NCI-H2081 treated with DMSO at 0.1 percent for 48 hours (cell line): ENCODE measurements at places on chromosomes 2 and 18.

- no peak for DNase-seq
Observed at GRCh38 chr2:189835855-189836558, 51.8 kb downstream of the PMS1 start.

GRCh38 chr2:24022975-24023575 is 13.2 kb downstream of the MFSD2B start:
- DNase-seq, result no peak

GRCh38 chr2:209629597-209629996 is 142.0 kb upstream of the UNC80 start:
- DNase-seq, result no peak

DNA sequence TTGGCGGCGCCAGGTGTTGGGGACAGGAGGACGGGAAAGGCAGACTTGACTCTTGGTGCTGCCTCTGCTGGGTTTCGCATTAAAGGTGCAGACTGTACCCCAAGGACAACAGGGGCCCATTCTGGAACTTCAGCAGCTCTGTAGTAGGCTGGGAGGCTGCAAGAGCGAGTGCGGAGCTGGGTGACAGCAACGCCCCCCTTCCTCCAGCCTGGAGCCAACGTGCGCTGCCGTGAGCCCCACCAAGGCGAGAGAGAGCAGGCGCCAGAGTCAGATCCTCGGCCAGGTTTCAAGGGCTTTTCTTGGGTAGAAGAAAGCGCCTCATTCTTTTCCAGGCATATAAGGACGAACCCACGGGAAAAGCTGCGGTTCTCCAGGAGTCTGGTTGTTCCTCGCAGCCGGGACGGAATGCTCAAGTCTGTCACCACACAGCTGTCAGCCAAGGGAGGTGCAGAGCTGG is 1.9 kb downstream of the DOK6 start:
- DNase-seq, result no peak

DNA sequence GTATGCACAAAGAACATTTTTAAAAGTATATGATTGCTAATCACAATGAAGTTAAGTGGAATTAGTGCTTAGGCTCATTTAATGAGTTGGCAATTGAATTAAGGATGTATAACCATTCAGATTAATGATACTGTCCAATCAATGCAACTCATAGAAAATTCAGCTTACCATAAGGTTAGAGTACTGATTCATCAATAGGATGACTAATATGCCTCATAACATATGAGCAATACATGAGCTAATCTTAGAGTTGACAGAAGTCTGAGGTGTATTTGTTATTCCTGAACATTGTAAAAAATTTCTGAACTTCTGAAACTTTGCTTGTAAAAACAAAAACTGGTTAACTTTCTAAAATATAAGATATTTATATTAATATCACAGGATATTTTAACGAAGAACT is 118.3 kb upstream of the NETO1 start:
- no peak for DNase-seq

DNA sequence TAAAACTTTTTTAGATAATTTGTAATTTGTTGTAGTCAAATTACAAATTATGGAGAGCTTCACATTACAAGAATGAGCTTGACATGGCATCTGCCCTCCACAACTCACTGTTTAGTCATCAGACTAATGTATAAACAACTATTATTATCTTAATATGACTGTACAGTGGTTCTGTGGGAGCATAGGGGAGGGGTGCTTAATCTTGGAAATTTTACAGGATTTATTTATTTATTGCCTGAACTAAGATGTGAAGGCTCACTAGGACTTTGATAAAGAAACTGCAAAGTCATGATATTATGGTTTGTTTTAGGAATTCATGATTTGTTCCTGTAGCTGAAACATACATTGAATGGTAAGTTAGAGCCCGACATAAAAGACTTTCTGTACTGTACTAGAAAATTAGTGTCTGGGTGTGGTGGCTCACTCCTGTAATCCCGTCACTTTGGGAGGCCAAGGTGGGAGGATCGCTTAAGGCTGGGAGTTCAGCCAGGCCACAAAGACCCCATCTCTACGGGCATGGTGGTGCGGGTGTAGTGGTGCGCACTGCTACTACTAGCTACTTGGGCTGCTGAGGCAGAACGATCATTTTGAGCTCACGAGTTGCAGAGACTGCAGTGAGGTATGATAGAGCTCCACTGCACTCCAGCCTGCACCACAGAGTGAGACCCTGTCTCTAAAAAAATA is 2.1 kb downstream of the MARCHF7 start:
- no peak for DNase-seq

DNA sequence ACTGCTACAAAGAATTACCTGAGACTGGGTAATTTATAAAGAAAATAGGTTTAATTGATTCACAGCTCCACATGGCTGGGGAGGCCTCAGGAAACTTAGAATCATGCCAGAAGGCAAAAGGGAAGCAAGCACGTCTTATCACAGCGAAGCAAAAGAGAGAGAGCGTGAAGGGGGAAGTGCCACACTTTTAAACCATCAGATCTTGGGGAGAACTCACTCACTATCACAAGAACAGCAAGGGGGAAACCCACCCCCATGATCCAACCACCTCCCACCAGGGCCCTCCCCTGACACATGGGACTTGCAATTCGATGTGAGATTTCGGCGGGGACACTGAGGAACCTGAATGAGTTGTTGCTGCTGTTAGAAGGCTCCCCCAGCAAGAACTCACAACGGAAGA is 220.2 kb upstream of the PIEZO2 start:
- DNase-seq, result no peak

DNA sequence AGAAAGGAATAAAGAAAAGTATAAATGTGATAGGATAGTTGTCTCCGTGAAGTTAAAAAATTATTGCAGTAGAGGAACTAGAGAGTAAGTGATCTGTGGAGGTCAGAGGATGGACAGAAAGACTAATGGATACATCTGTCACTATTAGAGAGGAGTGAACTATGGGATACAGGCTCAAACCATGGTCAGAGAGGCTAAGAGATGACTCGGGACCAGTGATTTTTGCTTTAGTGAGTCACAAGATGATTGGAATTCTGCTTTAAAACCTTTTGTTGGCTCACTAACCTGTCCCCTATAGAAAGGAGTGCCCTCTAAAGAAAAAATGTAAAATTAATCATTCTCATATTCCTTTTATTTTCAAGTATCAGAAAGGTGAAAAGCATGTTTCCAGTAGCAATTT is 30.3 kb downstream of the ALMS1 start:
- DNase-seq, result no peak

GRCh38 chr18:55786651-55787272 is 198.8 kb upstream of the TCF4 start:
- DNase-seq, result no peak

DNA sequence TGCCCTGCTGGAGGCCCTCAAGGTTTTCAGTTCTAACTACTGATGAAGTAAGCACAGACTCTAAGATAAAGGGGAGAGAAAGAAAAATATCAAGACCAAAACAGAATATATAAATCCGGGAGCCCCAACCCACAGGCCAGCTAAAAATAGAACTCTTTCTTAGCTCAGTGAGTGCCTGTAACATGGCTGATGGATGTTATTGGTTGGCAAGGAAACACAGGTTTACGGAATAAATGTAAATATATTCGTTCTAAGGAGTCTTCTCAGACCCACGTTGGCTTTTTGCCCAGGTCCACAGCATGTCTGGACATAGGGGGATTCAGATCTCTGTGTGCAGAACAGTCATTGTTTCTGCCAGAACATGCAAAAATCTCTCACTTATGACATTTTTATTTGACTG is 139.0 kb upstream of the SERPINE2 start:
- no peak for DNase-seq

- DNase-seq, result no peak
Observed at GRCh38 chr2:209872675-209873074, 101.0 kb downstream of the UNC80 start.

DNA sequence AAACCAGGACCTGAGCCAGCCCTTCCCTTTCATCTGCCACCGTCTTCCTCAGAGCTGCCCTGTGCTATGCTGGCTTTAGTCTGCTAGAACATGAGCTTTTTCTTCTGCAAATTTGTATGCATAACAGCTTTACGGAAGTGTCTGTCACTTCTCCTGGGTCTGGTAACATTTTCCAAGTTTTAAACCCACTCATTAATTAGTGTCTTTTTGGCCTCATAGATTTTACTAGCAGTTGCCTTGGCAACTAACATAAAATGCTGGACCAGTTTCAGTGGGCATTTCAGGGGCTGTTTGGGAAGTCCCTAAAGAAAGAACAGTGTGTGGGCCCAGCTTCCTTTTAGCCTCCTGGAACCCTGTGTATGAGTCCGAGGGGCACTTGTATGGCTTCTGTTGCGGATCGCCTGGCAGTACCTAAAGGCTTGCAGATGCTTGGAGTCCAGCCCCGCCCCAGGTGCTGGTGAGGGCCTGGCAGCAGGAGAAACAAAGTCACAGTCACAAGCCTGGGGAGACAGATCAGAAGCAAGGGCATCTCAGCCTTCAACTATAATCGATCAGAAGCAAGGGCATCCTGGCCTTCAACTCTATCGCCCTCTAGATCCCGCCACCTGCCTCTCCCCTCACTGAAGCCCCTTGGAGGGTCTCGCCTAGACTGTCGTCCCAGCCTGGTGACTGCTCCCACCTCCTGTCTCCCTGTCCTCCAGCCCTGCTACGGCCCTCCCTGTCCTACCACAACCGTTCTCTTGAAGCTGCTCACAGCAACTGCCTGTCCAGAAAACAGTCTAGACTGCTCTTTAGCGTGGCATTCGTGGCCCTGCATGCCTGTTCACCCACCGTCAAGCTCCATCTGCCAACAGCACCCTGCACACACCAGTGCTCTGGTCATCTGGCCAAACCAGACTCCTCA is 36.8 kb upstream of the MAPRE3 start:
- no peak for DNase-seq

DNA sequence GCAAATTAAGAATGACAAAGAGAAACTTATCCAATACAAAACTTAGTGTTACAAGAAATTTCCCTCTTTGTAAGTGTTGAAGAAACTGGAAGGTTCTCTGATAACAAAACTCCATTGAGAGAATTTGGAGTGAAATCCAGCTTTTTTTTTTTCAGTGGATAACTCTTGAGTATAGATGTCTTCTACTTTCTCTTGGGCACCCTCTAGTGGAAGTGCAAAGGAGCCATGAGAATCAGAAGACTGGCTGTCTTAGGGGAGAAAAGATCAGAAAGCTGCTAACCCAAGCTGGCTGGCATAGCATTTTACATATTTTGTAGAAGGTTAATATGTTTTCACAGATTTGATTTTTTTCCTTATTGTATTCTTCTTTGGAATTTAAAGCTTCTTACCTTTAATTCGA is 138.8 kb upstream of the SATB2 start:
- DNase-seq, result peak; percentile 3

GRCh38 chr18:50863840-50864375 is 15.0 kb upstream of the ME2 start:
- DNase-seq, result no peak

DNA sequence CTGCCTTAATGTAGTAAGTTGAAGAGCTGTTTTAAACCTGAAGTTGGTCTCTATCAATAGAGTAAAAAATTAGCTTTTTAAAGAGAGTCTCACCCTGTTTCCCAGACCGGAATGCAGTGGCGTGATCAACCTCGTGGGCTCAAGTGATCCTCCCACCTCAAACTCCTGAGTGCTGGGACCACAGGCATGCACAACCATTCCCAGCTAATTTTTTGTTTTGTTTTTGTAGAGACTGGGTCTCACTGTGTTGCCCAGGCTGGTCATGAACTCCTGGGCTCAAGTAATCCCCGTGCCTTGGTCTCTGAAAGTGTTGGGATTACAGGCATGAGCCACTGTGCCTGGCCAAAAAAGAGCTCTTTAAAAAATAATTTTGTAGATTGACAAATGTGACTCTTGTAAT is 40.3 kb downstream of the CRIM1 start:
- DNase-seq, result no peak

GRCh38 chr18:63314062-63314790 is 5.3 kb downstream of the BCL2 start:
- DNase-seq, result no peak

- DNase-seq, result no peak
Observed at GRCh38 chr2:190864375-190864774, 16.2 kb upstream of the GLS start.
